ENCODE measurements at places on chromosomes 2 and 18.

- DNase-seq: no peak
Measured at GRCh38 chr2:78532762-78533379, 492.6 kb upstream of the REG3G start.

GRCh38 chr2:104406261-104406726, 447.6 kb upstream of the POU3F3 start:
- DNase-seq: no peak

GRCh38 chr2:217027414-217027813, 167.6 kb upstream of the TNP1 start:
- no peak for DNase-seq

- no peak for DNase-seq
Measured at GRCh38 chr18:78861706-78862105, 117.9 kb upstream of the SALL3 start.

- DNase-seq: no peak
Measured at GRCh38 chr2:64837925-64838641, 151.1 kb upstream of the SLC1A4 start.

DNA sequence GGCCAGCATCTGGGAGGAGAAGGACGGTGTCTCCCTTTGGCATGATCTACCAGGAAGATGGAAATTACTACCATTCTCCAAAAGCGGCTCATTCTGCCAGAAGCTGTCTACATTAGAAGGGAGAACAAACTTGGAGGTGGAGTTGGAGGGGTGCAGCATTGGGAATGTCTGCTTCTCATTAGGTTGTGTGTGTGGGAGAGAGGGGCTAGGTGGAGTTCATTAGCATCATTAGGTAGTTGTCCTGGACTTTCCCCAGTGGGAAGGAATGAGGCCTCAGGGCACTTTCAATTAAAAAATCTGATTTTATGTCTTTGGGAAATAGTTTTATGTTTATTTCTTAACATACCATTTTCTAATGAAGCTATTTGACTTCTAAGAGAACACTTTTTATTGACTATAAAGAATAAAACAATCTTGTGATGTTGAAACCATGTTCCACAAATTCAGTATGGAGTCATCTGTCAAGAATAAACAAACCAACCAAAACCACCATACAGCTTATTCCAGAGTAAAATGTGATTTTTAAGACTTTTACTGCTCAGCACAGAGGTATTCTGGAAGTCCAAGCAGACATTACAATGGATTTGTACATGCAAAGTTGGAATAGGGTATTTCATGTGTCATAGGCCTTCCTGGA, 60.6 kb downstream of the VAPA start:
- no peak for DNase-seq

- DNase-seq: no peak
Measured at GRCh38 chr2:167957662-167958061, 289.7 kb downstream of the STK39 start.

DNA sequence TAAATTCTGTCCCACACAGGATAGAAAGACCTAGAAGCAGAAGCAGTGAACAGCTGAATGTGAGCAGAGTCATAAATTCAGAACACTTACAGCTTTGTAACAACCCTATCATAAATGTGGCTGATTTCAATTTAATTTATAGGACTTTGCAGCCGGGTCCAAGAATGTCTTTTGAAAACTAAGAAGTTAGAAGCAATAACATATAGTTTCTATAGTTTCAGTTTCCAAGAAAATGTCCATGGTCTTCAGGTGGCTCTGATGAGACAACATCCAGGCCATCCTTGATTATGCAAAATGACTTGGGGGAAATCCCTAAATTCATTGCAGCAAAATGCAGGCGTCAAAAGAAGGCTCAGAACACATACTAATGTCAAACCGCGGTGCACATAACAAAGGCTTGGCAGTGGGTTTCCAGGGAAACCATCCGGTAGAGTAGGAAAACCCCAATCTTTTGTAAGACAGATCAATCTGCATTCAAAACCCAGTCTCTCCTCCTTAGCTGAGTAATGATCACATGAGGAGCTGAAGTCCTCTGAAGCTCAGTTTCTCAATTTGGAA, 442.2 kb upstream of the ID2 start:
- no peak for DNase-seq

DNA sequence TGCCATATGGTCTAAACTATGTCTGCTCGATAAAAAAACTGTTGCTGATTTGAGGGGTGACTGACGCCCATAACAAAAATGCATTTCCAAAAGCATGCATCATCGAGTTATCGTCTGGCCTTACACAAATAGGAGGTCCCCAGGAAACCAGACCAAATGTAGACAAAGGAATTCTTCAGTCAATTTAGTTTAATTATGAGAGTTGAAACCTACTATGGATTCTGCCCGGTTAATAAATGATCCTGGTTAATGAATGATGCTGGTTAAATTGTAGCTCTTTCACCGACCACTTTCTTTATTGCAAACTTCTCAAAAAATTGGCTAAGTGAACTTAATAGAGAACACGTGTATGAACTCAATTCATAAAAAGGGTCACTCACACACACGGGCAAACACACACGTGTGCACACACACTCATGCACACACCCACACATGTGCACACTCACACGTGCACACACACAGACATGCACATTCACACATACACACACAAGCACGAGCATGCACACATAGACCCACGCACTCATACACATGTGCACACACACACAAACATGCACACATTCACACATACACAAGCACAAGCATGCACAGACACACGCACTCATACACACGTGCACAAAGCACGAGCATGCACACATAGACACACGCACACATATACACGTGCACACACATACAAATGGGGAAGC, 59.0 kb upstream of the SALL3 start:
- DNase-seq: peak; percentile 23

DNA sequence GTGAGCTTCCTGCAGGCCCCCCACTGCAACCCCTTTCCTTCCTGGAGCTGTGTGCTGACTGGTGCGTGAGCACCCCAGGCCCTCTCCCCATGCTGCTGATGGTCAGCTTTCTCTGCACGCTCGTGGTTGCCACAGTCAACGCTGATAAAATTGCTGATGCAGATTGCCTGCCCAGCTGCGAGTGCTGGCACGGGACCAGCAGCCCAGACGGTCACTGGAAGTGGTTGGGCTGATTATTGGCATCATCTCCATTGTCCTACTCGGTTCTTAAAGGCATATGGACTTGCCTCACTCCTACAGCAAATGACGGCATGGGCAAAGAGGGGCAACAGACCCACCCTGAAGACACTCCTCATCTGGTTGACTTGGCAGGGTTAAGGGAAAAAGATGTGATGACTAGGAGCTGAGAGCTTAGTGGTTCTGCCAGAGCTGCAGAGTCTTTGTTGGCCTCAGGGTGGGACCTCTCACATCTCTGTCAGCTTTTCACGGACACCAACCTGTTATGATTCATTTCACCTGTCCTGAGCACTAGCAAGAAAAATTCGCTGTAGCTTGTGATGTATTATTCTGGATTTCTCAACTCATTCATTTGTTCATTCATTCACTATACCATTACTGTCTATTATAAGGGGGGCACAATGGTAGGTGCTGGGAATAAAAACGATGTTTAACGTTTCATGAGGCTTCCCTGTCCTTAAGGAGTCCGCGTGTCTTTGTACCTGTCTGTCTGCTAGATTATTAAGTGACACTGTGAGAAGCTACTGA, 38.4 kb downstream of the PAX8 start:
- no peak for DNase-seq

DNA sequence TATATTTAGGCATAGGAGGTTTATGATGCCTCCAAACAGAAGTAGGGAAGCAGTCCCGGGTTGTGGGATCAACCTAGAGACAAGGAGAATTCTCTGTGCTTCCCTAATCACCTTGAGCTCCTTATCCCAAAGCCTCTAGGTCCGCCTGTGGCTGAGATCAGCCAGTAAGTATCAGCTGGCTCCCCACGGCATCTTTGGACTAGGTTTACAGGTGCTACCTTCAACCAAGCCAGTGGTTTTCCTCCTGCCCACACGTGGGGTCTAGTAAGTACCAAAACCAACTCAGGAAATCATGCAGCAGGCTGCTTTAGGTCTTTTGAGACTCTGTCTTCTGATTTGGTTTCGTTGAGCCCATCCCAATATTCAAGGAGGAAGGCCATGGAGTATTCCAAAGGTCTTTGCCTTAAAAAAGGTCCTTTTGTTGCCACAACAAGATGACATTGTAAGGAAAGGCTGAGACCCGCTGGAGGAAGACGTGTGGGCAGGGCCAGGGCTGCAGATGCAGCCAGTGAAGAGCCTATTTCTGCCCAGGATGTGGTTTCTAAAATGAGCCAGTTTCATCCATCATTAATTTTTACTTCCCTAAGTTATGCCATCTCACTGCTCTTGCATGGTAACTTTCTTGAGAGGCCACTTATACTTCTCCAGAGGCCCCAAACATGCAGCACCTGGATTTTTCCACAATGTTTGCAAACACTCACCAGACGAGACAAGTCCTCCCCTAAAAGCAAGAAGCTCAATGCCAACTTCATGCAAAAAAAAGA, 248.7 kb downstream of the RNF152 start:
- DNase-seq: no peak

DNA sequence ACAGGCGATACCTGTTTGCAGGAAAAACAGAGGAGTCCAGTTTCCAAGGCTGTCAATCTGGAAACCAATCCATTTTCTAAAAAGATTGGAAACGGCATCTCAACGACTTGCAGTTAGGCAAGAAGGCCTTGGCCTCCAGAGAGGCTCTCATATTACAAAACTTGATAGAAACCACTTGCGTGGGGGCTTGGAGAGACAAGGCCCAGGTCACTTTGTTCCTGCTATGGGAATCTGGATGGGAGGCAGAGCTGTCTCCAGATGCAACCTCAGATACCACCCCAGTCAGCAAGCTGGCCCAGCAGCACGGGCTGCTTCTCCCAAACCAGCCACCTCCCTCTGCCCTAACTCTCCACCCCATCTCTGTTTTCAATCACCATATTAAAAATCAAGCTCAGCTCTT, 298.8 kb downstream of the TNS1 start:
- DNase-seq: no peak

GRCh38 chr2:204339212-204339715, 206.0 kb upstream of the PARD3B start:
- DNase-seq: no peak

- DNase-seq: no peak
Measured at GRCh38 chr2:64819774-64820688, 166.3 kb upstream of the SERTAD2 start.

GRCh38 chr2:45192991-45193390, 183.7 kb upstream of the SIX2 start:
- no peak for DNase-seq

Data from right renal cortex interstitium (tissue), 3 donors.